Umbilical cord (tissue), 2 donors: ENCODE measurements at places on chromosomes 5 and 9. TPM values are rescaled to one million over a fixed set of nuclear protein-coding genes. Genes with fewer than 3 reads are reported as not detected.

The FOXI1 gene
- total RNA-seq, result 0.48 TPM

The ADCY2 gene
- 4.6 TPM for total RNA-seq

The TEK gene
- 28.6 TPM for total RNA-seq

DNA sequence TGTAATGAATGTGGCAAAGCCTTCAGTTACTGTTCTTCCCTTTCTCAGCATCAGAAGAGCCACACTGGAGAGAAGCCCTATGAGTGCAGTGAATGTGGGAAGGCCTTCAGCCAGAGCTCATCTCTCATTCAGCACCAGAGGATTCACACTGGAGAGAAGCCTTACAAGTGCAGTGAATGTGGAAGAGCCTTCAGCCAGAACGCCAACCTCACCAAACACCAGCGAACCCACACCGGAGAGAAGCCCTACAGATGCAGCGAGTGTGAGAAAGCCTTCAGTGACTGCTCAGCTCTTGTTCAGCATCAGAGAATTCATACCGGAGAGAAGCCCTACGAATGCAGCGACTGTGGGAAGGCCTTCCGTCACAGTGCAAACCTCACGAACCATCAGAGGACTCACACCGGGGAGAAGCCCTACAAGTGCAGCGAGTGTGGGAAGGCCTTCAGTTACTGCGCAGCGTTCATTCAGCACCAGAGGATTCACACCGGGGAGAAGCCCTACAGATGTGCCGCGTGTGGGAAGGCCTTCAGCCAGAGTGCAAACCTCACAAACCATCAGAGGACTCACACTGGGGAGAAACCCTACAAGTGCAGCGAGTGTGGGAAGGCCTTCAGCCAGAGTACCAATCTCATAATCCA is 6.8 kb downstream of the RPL12 start:
- no peak for DNase-seq

- no peak for DNase-seq
Observed at GRCh38 chr9:94018628-94019027, 63.5 kb upstream of the BARX1 start.
